Cortex of kidney (tissue), 1 donor: ENCODE measurements at places on chromosomes 1 and 21.

- DNase-seq: no peak
Measured at GRCh38 chr1:167516404-167517388, 1.6 kb downstream of the CD247 start.

DNA sequence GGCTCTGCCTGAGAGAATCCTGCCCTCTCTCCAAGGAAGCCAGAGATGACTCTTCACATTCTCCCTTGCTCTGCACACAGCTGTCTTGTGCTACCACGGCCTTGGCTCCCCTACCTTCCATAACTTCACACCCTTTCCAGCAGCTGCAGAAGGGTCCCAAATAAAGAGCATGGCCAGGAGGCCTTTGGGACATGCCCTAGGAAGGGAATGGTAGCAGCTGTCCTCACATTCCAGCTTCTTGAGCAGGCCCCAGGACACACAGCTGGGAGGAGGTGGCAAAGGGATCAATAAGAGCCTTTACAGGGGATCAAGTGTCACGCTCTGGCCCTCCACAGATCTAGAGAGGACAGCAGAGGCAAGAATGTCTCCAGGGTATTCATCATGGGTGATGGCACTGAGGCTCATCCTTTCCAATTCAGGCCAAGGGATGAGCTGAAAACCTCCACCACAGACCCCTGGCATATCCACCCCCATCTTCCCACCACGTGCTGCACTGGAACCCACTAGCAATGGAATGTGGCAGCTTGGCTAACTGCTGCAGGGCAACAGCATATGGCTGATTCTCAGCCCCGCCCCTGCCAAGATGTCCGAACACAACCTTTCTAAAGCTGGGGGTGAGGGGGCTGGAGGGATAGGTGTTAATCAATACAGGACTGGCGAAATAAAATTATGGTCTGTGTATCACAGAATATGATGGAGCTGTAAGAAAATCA lies 17.8 kb upstream of the RAB29 start:
- no peak for DNase-seq

GRCh38 chr1:41709331-41709730 lies 209.4 kb downstream of the HIVEP3 start:
- DNase-seq: no peak

GRCh38 chr1:54323921-54324250 lies 82.3 kb downstream of the SSBP3 start:
- DNase-seq: no peak

- no peak for DNase-seq
Measured at GRCh38 chr1:44505210-44505993, 100.3 kb downstream of the RNF220 start.

- no peak for DNase-seq
Measured at GRCh38 chr21:45592208-45592619, 50.0 kb upstream of the SLC19A1 start.

GRCh38 chr1:91736715-91737615 lies 149.0 kb downstream of the TGFBR3 start:
- DNase-seq: no peak

GRCh38 chr1:11918799-11919519 lies 7.3 kb downstream of the KIAA2013 start:
- no peak for DNase-seq

DNA sequence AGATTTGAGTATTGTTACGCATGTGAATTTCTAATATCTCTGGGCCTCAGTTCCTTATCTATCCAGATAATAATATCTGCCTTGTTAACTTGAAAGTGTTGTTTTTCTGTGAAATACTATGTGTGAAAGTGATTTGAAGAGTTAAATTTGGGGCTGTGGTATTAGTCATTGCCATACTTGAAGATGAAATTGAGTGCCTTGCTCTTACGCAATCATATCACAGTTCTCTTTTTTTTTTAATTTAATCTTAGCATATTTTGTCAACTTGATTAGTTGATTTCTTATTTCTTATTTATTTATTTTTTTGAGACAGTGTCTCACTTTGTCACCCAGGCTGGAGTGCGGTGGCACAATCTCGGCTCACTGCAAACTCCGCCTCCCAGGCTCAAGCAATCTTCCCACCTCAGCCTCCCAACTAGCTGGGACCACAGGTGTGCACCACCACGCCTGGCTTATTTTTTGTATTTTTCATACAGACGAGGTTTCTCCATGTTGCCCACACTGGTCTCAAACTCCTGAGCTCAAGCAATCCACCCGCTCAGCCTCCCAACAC lies 31.0 kb downstream of the AGO4 start:
- DNase-seq: no peak
